ENCODE measurements at places on chromosomes 4 and X.

- no peak for DNase-seq
These were observed 280.6 kb upstream of the CLNK start for GRCh38 chr4:10965196-10965595.

DNA sequence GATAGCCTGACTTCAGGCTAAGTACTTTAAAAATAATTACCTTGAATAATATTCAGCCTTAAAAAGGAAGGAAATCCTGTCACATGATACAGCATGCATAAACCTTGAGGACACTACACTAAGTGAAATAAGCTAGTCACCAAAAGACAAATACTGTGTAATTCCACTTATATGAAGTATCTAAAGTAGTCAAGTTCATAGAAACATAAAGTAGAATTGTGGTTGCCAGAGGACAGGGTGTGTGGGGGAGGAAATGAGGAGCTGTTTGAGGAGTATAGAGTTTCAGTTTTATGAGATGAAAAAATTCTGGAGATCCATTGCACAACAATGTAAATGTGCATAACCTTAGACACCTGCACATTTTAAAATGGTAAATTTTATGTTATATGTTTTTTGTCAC is 5.6 kb upstream of the STPG2 start:
- DNase-seq: no peak

DNA sequence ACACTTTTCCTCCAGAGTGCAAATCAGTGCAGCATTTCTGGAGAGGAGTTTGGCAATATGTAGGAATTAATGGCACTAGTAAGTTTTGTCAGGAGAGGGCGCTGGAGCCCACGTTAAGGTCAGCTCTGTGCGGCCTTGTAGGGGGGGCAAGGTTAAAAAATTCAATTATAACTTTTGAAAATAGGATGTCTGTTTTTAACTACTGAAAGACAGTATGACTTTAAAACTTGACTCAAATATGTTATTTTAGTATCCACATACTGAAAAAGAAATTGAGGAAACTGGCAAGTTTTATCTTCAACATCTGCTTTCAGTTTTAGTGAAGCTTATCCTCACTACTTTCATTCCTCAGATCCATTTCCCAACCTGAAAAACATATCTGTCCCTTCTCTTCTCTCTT is 30.9 kb upstream of the HSD17B13 start:
- DNase-seq: no peak

- DNase-seq: no peak
These were observed 1.4 kb downstream of the TMA16 start for GRCh38 chr4:163495900-163496299.

- no peak for DNase-seq
These were observed 83.3 kb downstream of the SNCA start for GRCh38 chr4:89753601-89754066.

GRCh38 chr4:137923494-137923893 is 318.7 kb downstream of the SLC7A11 start:
- DNase-seq: no peak

DNA sequence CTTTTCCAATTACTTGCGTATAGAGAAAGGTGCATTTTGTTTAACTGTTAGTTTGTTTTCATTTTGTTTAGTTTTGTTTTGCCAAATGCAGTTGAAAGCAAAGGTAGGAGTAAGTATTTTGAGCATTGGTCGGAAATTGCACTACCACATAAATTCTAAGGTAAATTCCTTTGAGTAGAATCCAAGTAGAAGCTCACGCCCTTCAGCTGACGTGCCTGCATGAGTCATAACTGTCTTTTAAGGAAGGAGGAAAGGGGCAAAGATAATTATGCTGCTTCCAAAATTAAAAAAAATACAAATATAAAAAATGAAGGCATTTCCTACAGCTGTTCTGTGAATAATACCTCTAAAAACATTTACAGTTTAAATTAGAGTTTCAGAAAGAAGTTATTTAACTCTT is 110.2 kb upstream of the MYOZ2 start:
- no peak for DNase-seq

GRCh38 chrX:134019567-134020206 is 34.3 kb upstream of the GPC3 start:
- no peak for DNase-seq

DNA sequence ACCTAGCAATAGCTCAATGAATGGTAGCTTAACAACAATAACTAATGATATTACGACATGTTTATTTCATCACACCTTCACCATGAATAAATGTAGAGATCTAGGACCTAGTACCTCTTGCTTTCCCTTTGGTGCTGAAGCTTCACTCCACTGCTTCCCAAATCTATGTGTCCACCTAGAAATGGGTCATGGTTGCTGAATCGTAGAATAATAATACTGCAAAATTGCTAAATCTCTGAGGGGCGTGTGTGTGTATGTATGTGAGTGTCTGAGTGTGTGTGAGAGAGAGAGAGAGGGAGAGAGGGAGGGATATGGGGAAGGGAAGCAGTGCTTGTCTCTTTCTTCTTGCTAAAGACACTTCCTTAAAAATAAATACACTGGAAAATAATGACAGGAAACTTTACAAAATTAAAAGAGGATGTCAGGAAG is 109.3 kb upstream of the BMP2K start:
- no peak for DNase-seq

GRCh38 chr4:148857239-148857972 is 415.2 kb upstream of the NR3C2 start:
- DNase-seq: no peak

DNA sequence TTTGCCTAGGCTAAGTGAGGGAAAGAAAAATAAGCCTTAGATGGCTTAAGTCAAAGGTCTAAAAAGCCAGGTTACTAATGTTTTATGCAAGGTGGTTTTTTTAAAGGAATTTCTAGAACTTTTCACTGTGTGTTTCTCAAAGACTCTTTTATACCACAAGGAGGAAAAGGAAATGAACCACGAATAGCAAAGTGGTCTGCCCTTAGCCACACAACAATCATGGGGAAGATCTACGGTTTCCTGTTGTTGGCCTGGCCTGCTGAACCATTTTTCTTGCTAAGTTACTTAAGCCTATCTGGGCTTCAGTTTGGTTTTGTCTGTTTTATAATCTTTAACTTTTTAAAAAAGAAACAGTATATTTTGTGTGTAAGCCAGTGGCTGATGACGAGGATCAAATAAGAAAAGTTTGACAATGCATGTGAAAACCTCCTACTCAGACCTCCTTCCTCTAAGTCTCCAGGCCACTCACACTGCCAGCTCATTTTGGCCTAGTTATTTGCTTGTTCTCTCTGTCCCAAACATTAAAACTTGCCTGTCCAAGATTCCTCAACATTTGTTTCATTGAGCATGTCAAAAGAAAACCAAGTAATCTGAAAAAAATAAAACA is 56.7 kb upstream of the COL25A1 start:
- no peak for DNase-seq

GRCh38 chr4:77453911-77454310 is 151.7 kb upstream of the CXCL13 start:
- DNase-seq: no peak

DNA sequence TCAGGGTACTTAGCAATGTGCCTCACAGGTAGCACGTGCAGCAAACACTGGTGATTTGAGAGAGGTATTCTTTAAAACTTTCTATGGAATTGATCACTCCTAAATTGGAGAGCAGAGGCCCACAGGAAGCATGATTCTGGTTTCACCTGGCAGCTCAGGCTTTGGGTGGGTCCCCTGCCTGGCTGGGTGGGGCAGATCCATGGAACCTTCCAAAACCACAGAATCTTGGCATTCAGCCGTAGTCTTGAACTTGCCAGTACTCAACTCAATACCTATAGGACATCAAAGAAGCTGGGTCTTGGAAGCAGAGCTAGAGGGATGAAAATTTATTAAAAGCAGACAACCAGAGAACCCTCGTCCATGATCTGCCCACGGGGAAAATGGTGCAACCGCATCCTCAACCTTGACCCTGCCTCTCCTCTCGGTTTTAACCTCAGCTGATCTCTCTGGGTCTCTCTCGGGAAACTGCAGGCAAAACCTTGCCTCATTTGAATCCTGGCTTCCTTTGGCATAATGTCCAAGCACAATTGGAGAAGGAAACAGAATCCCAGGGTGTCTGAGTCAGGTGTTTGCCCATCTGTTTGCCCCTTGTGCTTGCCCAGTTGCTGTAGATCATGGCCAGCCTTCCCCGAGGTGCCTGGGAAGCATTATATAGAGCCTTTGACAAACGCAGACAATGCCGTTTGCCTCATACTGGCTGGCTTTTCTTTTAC is 22.9 kb downstream of the OTOP1 start:
- DNase-seq: no peak

DNA sequence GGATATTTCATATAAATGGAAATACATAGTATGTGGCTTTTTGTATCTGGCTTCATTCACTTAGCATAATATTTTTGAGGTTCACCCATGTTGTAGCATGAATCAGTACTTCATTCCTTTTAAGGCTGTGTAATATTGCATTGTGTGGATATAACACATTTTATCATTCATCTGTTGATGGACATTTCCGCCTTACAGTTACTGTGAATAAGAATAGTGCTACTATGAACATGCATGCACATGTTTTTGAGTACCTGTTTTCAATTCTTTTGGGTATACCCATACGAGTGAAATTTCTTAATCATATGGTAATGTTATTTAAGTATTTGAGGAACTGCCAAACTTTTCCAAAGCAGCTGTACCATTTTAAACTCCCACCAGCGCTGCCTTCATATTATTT is 539.6 kb upstream of the DIPK2B start:
- no peak for DNase-seq

- DNase-seq: no peak
These were observed 84.9 kb downstream of the IL13RA2 start for GRCh38 chrX:114932550-114932949.

- no peak for DNase-seq
These were observed 15.9 kb upstream of the CCDC149 start for GRCh38 chr4:24928708-24929107.

DNA sequence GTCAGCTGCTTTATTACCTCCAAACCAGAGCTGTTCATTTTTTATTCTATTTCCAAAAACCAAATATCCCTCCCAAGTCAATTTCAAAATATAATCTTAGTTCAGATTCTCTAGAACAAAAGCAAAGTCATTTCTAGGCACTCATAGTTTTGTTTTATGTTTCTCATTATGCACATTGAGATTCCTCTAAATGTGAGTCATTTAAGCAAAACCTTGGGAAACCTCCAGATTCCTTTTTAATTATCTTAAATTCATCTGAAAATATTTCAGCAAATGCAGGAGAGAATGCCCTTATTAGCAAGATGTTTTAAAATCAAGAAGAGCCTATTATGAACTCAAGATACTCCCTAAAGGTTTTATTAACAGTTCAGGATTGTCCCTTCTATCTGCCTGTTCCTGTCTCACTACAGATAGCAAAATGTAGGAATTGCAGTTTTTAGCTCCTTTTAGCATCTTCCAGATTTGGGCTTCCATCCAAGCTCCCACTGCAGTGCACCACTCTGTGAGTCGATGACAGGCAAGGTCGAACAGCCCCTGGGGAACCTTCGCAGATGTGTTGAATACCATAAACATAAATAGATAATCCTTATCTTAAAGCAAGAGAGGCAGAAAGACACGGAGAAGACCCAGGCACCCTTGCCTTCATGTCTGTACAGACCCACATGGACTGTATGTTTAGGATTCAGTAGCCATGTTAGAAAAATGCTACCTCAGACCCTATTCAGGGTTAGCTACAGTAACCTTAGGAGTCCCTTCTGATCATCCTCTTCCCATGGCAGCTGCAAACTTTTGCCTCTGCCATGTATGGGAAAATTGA is 11.3 kb upstream of the SLC9A7 start:
- DNase-seq: no peak

DNA sequence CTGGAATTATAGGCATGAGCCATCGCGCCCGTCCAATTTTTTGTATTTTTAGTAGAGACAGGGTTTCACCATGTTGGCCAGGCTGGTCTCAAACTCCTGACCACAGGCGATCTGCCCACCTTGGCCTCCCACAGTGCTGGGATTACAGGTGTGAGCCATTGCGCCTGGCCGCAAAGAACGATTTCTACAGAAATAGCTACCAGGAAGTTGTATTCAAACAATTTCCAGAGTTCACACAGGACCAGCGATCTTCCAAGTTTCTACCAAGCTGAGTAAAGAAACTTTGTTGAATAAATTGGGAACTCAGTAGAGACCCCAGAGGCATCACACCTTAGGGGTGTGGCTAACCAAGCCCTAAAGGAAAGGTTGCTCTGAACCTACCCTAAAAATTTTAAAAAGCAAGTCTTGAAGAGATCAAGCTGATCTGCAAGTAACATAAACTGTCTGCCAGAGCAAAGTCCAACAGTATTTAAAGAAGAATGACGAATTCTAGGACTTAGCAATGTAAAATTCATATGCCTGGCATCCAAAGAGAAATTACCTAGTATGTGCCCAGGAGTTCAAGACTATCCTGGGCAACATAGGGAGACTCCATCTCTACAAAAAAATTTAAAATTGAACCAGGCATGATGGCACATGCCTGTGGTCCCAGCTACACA is 48.4 kb upstream of the USP9X start:
- DNase-seq: no peak

Data from heart left ventricle (tissue), 16 donors.